ENCODE measurements at places on chromosomes 2 and 18. TPM values are rescaled to one million over a fixed set of nuclear protein-coding genes. Genes with fewer than 3 reads are reported as not detected.

PRSS56 gene
- not detected for total RNA-seq

CYP26B1 gene
- 0.43 TPM for total RNA-seq

MC2R gene
- not detected for total RNA-seq

SERPINB11 gene
- total RNA-seq: not detected

DSC3 gene
- total RNA-seq: 0.43 TPM

SLC39A6 gene
- total RNA-seq: 83.4 TPM

CABYR gene
- 6.4 TPM for total RNA-seq

TACR1 gene
- not detected for total RNA-seq

LYPD6 gene
- 5.2 TPM for total RNA-seq

PLB1 gene
- total RNA-seq: 3.0 TPM

NEU4 gene
- not detected for total RNA-seq

EHBP1 gene
- total RNA-seq: 140 TPM

FKBP1B gene
- 9.3 TPM for total RNA-seq

SGO2 gene
- total RNA-seq: 12.1 TPM

RIT2 gene
- total RNA-seq: not detected

SLC25A12 gene
- 21.3 TPM for total RNA-seq

FN1 gene
- total RNA-seq: 3,312 TPM

RAB11FIP5 gene
- total RNA-seq: 37.7 TPM

PECR gene
- total RNA-seq: 9.9 TPM

MCEE gene
- 14.2 TPM for total RNA-seq

IL36G gene
- not detected for total RNA-seq

FAHD2A gene
- total RNA-seq: 26.3 TPM

MBD5 gene
- total RNA-seq: 20.6 TPM

TANC1 gene
- 49.9 TPM for total RNA-seq

NAT8 gene
- not detected for total RNA-seq

KCNG2 gene
- under 0.01 TPM for total RNA-seq

MALT1 gene
- 85.1 TPM for total RNA-seq

MALL gene
- 2.2 TPM for total RNA-seq

PLCD4 gene
- 2.2 TPM for total RNA-seq

SERTAD2 gene
- total RNA-seq: 6.8 TPM

NETO1 gene
- 0.64 TPM for total RNA-seq

GAL3ST2 gene
- 0.43 TPM for total RNA-seq
